AG08395 (cell line): ENCODE measurements at places on chromosomes 4 and X.

- DNase-seq = no peak
Measured at GRCh38 chr4:92305878-92306520, 2.2 kb downstream of the GRID2 start.

- no peak for DNase-seq
Measured at GRCh38 chr4:108527723-108528122, 92.7 kb upstream of the RPL34 start.

DNA sequence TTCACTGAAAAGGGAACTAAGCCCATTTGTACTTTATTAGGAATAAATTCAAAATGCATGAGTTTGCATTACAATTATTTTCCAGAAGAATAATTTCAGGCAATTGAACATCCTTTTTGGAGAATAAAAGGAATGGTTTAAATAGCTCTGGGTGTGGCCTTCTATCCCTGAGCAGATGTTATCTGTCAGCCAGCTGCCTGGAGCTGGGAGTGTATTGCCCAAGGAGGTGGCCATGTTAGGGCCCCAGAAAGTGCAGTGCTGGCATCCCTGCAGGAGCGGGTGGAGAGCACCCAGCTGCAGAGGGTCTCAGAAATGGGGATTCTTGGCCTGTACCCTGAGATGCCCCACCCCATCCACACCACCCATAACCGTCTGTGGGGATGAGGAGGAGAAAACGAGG is 21.6 kb upstream of the VEGFD start:
- no peak for DNase-seq

DNA sequence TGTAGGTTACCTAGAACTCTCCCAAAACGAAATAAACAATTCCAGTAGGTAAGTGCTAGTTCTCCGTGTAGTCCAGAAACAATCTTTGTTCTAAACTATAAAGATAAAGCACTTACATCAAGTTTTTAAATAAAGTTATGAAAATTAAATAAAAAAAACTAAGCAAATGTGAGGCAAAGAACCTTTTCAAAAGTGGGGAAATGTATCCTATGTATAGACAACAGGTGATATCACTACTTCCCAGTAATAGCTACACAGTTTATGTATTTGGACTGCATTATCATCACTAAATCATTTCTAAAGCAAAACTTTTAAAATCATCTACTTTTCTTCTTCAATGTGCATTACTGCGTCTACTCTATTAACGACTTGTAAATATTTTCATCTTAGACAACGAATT is 2.0 kb downstream of the YTHDC1 start:
- no peak for DNase-seq

- DNase-seq = no peak
Measured at GRCh38 chr4:177301126-177301639, 8.5 kb upstream of the NEIL3 start.

- no peak for DNase-seq
Measured at GRCh38 chr4:182640491-182640890, 276.7 kb downstream of the DCTD start.

- no peak for DNase-seq
Measured at GRCh38 chr4:109760682-109761081, 30.8 kb upstream of the PLA2G12A start.

DNA sequence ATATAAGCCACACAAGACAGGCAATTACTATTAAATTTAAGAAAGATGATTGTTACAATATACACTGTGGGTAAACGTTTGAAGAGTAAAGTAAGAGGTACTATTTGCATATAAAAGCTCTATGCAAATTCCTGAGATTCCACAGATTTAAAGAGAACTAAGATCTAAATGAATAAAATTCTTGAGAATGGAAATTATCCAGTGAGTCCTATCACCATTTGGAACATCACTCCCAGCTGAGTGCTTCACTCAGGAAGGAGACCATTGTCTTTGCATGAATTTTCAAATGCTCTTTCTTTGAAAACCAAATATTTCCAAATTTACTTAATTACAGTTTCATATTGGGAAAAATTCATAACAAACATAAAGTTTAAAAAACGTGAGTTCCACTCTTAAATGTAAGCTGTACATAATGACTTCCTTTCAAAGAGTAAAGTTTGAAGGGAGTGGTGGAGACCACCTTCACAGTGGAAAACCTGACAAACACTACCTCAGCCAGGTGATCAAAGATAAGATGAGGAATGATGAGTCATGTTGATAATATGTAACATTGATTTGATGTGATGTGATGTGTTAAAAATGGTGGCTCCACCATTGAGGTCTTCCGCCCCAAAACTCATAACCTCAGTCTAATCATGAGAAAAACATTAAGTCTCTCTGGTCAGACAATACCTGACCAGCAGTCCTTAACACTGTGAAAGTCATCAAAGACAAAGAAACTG is 159.9 kb downstream of the BANK1 start:
- DNase-seq = no peak

DNA sequence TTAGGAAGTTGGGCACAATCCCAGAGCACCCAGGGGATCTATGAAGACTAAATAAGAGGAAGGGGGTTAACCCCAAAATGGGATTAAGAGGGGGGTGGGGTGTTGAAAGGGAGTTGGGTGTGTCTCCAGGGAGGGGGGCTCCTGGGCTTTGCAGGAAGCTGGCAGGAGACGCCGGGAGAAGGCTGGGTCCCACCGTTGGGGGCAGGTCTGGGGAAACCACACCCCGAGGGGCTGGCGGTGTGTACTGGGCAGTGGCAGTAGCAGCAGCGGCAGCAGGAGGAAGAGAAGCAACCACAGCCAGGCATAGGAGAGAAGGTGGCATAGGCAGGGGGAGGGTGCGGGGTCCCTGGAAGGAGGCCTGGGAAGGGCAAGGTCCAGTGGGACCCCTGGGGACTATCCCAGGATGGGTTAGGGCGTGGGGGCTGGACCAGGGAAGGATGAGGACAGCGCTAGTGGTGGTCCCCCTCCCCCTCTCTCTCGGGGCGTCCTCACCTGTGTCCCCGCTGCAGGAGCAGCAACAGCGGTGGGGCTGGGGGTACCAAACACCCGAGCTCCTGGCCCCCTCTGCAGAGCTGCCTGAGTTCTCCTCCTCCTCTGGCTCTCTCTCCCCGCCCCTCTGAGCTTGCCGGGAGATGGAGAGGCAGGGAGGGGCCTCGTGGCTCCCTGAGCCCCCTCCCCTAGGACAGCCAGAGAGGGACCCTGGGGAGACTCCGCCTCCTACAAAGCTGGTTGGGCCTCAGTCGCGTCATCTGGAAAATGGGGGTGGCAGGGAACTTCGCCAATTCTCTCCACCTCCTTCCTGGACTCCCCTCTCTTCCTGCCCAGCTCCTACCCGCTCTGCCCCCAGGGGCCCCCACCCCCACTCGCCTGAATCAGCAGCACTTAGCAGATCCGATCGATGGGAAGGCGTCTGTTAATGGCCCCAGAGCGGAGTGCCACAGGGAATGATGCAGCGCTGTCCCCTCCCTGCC is at the start of gene KCND1:
Gene KCND1 (minus strand): TSS at position 596 of the 971 bp plus-strand sequence. CDS start 1,573 bp downstream, outside the sequence.
- no peak for DNase-seq

- DNase-seq = no peak
Measured at GRCh38 chr4:148793221-148793620, 351.0 kb upstream of the NR3C2 start.

GRCh38 chr4:100359441-100359840 is 158.4 kb downstream of the EMCN start:
- DNase-seq = no peak

DNA sequence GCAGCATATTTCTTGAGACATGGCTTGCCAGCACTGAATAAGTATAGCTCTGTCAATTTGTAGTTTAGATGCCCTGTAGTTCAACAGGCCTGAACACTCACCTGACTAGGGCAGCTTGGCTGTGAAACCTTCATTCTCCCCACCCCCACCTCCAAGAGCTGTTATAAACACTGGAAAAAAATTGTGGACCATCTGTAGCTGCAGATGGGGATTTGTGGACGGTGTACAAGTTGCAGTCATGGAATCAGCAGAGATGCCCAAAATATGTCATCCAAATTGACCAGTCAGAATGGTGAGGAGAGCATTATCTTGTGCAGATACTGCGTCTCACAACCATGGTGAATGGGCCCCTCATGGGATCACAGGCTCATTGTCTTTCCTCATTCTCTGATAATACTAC is 76.2 kb upstream of the PAQR3 start:
- no peak for DNase-seq

- no peak for DNase-seq
Measured at GRCh38 chrX:20913760-20914159, 460.5 kb upstream of the CNKSR2 start.

- no peak for DNase-seq
Measured at GRCh38 chr4:74018116-74018515, 19.6 kb upstream of the CXCL5 start.

DNA sequence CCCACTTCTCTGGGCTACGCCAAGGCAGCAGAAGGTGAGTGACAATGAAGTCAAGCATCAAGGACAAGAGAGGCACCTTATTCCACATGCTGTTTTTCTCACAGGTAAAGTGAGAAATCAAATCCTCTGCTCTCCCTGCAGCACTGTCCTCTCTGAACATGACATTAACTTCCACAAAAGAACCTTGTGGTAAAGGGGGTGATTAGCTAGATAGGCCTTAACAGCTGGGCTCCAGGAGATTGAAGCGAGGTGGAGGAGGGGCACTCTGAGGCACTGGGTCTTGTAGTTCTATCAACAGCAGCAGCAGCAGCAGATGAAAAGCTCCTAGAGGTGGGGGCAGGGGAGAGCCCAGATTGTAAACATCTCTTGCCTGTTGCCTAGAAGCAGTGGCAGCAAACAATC is 96.8 kb upstream of the CXXC4 start:
- DNase-seq = no peak

DNA sequence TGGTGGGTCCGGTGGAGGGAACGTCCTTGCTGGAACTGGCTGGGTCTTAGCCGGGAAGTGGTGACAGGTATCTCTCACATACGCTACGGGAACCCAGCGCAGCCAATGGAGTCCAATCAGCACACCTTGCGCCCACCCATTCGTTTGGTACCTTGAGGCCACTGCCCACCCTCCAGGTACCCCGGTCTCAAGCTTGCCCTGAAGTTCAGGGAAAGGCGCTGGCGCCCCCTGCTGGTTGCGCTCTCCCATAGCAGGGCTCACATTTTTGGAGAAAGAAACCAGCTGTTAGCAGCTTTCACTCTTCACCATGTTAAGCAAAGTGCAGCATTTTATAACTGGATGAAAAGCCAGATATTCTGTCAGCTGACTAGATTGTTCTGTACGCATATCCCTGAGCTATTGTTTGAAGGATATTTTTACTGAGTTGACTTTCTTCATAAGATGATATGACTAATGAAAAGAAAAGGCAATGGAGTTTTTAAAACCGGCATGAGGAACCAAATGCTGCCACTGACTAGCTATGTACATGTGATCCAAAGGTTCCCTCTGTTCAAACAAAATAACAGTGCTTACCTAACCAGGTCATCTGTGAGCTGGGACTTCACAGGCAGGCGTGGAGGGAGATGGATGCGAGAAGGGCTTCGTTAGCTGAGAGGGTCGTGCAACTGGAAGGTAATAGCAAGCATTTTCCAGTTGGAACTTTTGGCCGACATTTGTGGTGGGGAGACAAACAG is 43.7 kb downstream of the OTOP1 start:
- peak; percentile 10 for DNase-seq

DNA sequence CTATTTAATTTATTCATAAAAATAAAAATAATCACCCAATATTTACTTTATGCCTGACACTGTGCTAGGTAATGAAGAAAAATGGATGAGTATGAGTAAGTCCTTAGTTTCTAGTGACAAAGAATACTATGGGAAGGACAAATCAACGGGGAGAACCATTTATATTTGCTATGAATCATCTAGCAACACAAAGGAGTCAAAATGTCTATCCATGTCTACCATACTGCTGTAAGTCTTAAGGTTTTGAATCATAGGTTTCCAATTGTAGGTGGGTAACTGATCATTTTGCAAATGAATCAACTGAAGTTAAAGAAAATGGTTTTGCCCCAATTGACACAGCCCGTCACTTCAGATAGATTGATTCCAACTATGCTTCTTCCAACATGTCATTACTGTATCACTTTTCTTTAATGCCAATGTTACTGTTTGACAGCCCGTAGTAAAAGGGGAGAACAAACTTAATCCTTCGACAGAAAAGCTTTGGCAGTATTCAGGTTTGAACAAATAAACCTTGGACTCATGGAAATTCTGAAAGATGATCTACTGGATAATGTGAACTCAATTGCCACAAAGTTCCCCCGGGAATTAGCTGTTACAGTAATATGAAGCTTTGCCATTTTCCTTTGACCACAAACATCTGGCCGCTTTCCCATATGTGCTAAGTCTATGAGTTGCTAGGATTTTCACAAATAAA is 3.2 kb downstream of the TDO2 start:
- peak; percentile 88 for DNase-seq

DNA sequence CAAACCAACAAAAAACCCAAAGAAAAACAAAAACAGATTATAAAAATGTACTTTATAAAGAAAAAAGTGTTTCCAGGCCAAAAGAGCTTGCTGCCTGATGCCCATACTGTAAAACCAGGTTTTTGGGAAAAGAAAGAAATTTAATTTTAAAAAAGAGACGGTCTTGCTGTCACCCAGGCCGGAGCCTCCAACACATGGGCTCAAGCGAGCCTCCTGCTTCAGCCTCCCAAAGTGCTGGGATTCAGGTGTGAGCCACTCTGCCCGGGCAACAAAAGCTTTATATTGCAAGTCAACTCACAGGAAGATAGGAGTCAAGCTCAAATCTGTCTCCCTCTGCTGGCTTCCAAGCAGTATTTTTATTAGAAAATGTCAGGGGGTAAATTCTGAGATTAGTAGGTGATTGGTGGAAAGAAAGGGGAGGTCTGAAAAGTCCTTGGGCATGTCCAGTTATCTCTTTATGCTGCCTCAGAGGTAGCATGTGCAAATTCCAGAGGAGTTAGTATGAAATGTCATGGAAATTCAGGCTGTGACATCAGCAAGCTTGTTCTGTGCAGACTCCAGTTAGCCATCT is 39.4 kb downstream of the MGST2 start:
- no peak for DNase-seq

DNA sequence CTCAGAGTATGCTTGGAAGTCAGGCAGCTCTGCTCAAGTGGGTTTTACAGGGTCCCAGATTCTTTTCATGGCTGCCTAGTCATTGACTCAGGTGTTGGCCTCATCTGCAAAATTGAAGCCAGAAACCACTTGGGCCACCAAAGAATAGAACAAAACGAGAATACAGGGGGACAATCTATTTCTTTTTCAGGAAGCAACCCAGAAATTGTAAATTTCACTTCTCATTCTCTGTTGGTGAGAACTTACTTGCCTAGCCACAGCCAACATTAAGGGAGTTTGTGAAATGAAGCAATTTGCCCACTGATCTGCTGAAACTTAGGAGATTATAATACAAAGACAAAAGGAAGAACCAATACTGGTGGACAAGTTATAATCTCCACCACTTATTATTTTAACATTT is 8.6 kb upstream of the TKTL2 start:
- no peak for DNase-seq

DNA sequence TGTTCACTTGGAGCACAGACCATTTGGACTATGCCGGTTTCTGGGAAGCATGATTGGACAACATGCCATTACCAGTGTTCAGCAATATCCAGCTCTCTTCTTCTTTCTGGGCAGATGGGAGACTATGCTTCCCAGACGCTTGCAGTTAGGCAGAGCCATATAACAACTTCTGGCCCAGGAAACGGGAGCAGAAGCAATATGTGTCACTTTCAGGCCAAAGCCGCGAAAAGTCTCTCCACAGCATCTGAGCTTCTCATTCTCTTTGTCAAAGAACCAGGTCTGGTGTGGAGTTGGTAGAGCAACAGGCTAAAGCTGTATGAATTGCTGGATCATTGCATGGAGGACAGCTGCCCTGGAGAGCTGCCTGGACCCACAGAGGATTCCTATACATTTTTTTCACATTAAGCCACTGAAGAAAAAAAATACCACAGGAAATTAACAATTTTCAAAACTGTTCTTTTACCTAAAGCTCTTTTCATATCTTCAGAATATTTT is 131.4 kb upstream of the FRG1 start:
- no peak for DNase-seq

GRCh38 chr4:136900696-136901095 is 631.6 kb downstream of the PCDH18 start:
- no peak for DNase-seq
